ENCODE measurements at places on chromosomes 4 and X. TPM values are rescaled to one million over a fixed set of nuclear protein-coding genes. Genes with fewer than 3 reads are reported as not detected.

TMEM154 gene
- total RNA-seq = 0.18 TPM

AR gene
- total RNA-seq = 4.1 TPM

PGAM4 gene
- total RNA-seq = 0.17 TPM

CRMP1 gene
- total RNA-seq = 2.1 TPM

TENM3 gene
- 1.3 TPM for total RNA-seq

OPRPN gene
- not detected for total RNA-seq

FIP1L1 gene
- 36.6 TPM for total RNA-seq

CXCL8 gene
- total RNA-seq = 19.2 TPM

JADE3 gene
- total RNA-seq = 15.0 TPM

USP51 gene
- total RNA-seq = 0.69 TPM

PPP4R3C gene
- total RNA-seq = not detected

VCX gene
- not detected for total RNA-seq

CDS1 gene
- total RNA-seq = 0.85 TPM

FAM200B gene
- 33.8 TPM for total RNA-seq

FAM114A1 gene
- 41.6 TPM for total RNA-seq

MAPK10 gene
- total RNA-seq = 0.45 TPM

PPP2R2C gene
- 40.4 TPM for total RNA-seq

FGA gene
- total RNA-seq = 8.3 TPM

NXT2 gene
- total RNA-seq = 11.0 TPM

LANCL3 gene
- not detected for total RNA-seq

CACNA1F gene
- not detected for total RNA-seq

JAKMIP1 gene
- not detected for total RNA-seq

SSX2 gene
- not detected for total RNA-seq

IL2 gene
- not detected for total RNA-seq

XAGE2 gene
- not detected for total RNA-seq

GIMD1 gene
- total RNA-seq = not detected

ARHGAP36 gene
- total RNA-seq = not detected

FAM47A gene
- total RNA-seq = not detected

MTM1 gene
- total RNA-seq = 5.7 TPM

CTAG1B gene
- not detected for total RNA-seq

F11 gene
- not detected for total RNA-seq

SLC30A9 gene
- total RNA-seq = 29.3 TPM

GLRA2 gene
- total RNA-seq = not detected

RADX gene
- 0.05 TPM for total RNA-seq

OTC gene
- total RNA-seq = not detected

FABP2 gene
- total RNA-seq = not detected

MAOA gene
- total RNA-seq = 0.49 TPM

TXLNG gene
- total RNA-seq = 15.3 TPM

CSAG1 gene
- 0.38 TPM for total RNA-seq

CLNK gene
- total RNA-seq = not detected

NALF2 gene
- 6.7 TPM for total RNA-seq

MRPL1 gene
- total RNA-seq = 22.5 TPM

PDLIM3 gene
- total RNA-seq = 0.10 TPM

SSX3 gene
- not detected for total RNA-seq

NPY1R gene
- 0.03 TPM for total RNA-seq

ATP2B3 gene
- 0.10 TPM for total RNA-seq

BRS3 gene
- not detected for total RNA-seq

FAM9B gene
- total RNA-seq = not detected

PCSK1N gene
- total RNA-seq = 39.5 TPM

POLN gene
- total RNA-seq = 0.72 TPM

AMOT gene
- total RNA-seq = 0.01 TPM

ZNF630 gene
- 0.38 TPM for total RNA-seq

REPS2 gene
- total RNA-seq = 0.89 TPM

RPGR gene
- total RNA-seq = 9.6 TPM

FREM3 gene
- not detected for total RNA-seq
